ENCODE measurements at places on chromosomes 12 and 14. TPM values are rescaled to one million over a fixed set of nuclear protein-coding genes. Genes with fewer than 3 reads are reported as not detected.

GRCh38 chr12:50564237-50564947 is 59.6 kb downstream of the DIP2B start:
- H3K36me3 ChIP-seq: no peaks in the 10 kb centered on the region
- H3K27ac ChIP-seq: no peak overlapping the region
- DNase-seq: no peak
- H3K4me1 ChIP-seq: peaks cover 18% of the 10 kb centered on the region
- no peaks in the 10 kb centered on the region for H3K27me3 ChIP-seq

DNA sequence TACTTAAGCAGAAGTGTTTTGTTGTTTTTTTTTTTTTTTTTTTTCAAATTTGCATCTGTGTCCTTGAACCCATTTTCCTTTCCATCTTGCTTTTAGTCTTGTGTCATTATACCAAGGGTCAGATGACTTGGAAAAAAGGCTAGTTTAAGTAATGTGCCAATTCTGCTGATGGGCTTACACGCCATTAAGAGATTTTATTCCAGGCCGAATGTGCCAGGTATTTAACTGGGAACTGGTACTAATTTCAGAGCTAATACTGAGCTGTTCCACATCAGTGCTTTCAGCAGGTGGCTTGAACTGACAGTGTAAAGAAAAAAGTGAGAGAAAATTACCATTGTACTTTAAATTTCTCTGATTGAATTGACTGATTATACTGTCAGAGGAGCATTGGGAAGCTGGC is 224.9 kb downstream of the NPAS3 start:
- no peaks in the 10 kb centered on the region for H3K27me3 ChIP-seq
- no peak for DNase-seq
- no peaks in the 10 kb centered on the region for H3K4me1 ChIP-seq
- H3K36me3 ChIP-seq: no peaks in the 10 kb centered on the region

DNA sequence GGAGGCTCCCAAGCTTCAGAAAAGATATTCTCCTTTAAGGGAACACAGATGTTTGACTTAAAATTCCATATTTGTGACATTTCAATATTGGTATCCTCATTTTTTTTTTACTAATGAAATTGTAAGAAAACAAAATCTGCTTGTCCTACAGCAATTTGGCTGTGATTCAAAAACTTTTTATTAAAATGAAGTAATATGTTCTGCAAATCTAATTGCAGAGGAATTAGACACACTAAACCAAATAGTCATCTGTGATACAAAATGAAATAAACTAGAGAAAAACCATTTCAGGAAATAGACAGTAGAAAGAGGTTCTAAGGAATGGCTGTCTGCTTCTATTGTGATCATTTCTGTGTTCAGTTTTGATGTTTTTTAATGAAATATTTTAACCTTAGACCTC is 50.1 kb upstream of the HIF1A start:
- no peak overlapping the region for H3K4me3 ChIP-seq
- H3K27ac ChIP-seq: no peak overlapping the region
- no peaks in the 10 kb centered on the region for H3K27me3 ChIP-seq
- peaks cover 7% of the 10 kb centered on the region for H3K4me1 ChIP-seq

Gene TNS2
- 307 TPM for total RNA-seq

Gene HOXC6
- not detected for total RNA-seq

DNA sequence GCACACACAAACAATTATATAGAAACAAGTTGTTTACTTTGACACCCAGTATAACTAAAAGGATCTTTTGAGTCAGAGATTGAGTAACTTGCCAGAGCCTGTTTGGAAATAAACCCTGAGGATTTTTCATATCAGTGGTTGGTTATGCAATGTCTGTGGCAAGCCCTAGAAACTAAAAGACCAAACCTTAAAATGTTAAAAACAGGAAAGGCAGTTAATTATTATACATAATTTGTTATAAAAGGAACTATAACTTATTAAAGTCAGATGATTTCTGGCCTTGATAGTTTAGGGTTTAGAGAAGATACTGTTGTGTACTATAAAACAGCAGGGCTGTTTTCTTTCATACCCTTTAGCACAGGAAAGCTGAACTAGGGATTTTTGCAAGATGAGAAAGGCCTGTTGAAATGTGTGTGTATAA is 44.1 kb downstream of the PSEN1 start:
- H3K4me1 ChIP-seq: no peaks in the 10 kb centered on the region
- H3K36me3 ChIP-seq: peaks cover 6% of the 10 kb centered on the region
- no peaks in the 10 kb centered on the region for H3K27me3 ChIP-seq
- H3K27ac ChIP-seq: peak overlapping the region; percentile 11
- no peak for DNase-seq

Gene GRIP1
- not detected for total RNA-seq
